ENCODE measurements at places on chromosomes 4 and X.

DNA sequence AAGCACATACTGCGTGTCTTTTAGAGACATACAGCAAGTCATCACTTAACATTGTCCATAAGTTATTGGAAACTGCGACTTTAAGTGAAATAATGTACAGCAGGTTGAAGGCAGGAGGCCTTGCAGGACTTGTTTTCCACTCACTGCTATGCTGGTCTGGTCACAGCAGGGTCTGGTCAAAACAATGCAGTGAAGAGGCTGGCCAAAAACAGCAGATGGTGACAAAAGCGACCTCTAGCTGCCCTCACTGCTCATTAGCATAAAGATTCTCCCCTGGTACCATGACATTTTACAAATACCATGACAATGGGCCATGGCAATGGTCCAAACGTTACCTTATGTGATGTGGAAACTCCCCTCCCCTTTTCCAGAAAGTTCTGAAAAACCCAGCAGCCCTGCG lies 1283.6 kb downstream of the FSTL5 start:
- peak; percentile 12 for ATAC-seq

- no peak for ATAC-seq
Observed at GRCh38 chrX:16577483-16578029, 72.4 kb upstream of the S100G start.

GRCh38 chr4:174069848-174070330 lies 213.6 kb downstream of the FBXO8 start:
- ATAC-seq, result no peak

DNA sequence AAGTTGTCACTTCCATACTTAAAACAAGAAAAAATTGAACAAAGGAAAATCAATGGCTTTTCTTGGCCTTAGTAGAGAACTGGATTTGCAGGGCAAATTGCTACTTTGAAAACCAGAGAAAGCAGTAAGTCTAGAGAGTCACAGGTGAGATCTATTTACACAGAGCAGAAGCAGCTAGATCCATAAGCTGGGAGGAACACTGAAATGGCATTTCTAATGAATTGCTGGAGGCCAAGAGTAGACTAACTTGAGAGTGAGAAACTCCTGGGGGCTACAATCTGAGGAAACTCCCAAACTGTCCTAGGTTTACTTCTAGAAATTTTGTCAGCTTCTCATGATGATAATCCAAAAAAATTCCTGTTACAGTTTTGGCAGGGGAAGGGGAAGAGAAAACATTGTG lies 133.3 kb downstream of the SPCS3 start:
- ATAC-seq, result no peak

GRCh38 chr4:122783301-122784215 lies 43.1 kb upstream of the FGF2 start:
- no peak for ATAC-seq

GRCh38 chr4:169225058-169225751 lies 45.6 kb downstream of the SH3RF1 start:
- ATAC-seq, result peak; percentile 64

- no peak for ATAC-seq
Observed at GRCh38 chr4:132101526-132101925, 1047.6 kb upstream of the PCDH10 start.

DNA sequence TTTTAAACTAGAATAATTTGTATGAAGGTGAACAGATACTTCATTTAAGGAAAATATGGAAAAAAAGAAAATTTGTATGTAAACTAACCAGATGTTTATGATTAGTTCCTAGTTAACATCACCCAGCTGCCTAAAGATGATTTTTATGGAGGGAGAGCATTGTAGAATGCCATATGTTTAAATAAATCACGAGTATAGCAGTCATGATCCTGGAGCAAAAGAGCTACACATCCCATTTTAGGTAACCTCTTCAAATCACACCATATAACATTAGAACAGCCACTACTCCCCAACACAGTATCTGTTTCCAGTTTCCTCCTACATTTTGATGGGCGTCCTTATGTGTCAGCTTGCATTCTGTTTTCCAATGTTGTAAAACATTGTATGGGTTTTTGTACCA lies 571.9 kb upstream of the FAM241A start:
- ATAC-seq, result no peak

GRCh38 chr4:153045111-153045982 lies 109.2 kb downstream of the FHDC1 start:
- ATAC-seq, result peak; percentile 89

DNA sequence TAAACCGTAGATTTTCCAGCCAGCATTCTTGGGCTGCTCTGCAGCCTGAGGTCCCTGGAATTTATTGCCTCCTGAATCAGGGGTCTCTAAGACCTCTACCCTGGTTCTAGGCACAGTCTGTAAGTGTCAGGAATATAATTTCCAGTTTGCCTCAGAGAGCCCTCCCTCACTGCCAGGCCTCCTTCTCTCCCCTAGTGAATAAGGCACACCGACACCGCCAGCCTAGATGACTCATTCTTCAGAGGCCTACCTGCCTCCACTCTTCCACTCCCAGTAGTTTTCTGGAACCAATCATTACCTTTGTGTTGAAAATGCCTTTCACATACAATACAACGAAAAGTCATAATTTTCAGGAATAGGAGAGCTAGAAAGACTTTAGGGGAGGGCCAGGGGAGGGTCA lies 50.3 kb upstream of the ARHGEF9 start:
- ATAC-seq, result no peak

DNA sequence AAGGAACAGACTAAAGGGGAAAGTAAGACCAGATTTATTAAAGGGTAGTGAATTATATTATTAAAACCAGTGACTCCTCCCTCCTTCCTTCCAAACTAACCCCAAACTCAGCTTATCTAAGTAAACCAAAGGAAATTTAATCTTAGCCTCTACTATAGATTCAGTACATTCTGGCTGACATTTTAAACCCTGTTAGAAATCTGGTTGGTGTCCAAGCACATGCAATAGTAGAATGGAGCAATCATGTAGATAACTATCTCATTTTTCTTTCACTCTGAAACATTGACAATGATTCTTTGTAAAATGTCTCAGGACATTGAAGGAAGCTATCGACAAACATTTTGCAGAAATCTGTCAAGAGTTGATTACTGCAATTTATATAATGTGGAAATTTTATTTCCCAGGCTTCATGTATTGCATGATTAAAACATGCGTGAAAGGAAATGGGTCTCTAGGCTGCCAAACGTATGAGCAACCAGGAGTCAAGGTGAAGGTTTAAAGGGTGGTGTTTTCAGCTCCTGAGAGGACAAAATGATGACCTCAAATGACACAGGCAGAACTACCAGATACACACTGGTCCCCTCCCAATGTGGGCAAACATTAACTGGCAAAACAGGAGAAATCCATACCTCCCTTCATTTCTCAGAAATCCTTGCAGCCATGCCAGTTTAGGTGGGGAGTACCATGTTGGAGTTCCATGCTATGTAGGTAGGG lies 58.2 kb upstream of the RBM47 start:
- no peak for ATAC-seq

GRCh38 chr4:86249074-86249473 lies 110.8 kb downstream of the MAPK10 start:
- ATAC-seq, result no peak

DNA sequence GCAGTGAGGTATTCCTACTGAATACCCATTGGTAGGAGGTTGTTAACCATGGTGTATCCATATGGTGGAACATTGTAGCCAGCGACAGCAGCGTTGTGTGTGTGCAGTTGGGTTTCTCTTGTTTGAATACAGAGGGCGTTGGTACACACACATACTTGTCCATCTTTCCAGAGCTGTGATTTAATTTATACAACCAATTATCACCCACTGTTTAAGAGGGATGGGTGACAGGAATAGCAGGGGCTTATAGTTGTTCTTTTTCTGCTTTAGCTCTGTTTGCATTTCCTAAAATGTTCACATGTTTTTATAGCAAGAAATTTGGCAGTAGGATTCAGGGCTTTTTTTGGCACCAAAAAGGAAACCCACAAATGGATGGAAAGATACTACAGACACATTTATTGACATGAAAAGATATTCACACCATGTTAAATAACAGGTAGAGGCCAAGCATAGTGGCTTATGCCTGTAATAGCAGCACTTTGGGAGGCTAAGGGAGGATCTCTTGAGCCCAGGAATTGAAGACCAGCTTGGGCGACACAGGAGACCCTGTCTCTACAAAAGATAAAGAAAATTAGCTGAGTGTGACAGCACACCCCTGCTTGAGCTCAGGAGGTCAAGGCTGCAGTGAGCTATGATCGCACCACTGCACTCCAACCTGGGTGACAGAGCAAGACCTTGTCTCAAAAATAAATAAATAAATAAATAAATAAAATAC lies 60.6 kb downstream of the TNIP2 start:
- no peak for ATAC-seq

GRCh38 chrX:8141896-8142295 lies 29.2 kb downstream of the VCX2 start:
- ATAC-seq, result no peak

GRCh38 chr4:102761296-102761701 lies 531 bp upstream of the MANBA start:
- ATAC-seq, result no peak

DNA sequence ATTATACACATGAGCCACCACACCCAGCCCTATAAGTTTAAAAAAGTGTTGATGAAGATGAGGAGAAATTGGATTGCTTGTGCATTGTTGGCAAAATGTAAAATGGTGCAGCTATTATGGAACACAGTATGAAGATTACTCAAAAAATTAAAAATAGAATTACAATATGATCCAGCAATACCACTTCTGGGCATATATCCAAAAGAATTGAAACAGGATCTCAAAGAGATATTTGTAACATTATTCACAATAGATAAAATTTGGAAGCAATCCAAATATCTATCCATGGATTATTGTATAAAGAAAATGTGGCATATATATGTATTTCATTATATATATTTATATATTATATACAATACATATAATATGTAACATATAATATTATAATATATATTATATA lies 515.6 kb upstream of the GNPDA2 start:
- no peak for ATAC-seq

DNA sequence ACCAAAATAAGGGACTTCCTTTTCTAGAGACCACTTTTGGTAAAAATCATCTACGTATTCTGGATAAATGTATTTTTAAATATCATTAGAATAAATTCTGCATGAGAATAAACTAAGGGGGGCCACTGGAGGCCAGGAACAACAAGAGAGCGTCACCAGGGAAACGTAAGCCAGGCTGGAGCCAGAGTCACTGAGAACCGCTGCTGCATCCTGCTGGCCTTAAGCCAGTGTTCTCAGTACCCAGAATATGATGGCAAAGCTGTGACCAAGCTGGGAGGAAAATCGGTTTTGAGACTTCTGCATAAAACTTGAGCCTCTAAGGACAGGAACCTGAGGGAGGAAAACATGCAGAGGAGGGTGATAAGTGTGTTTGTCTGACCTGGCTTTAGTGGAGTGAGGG lies 63.0 kb upstream of the FAM9A start:
- no peak for ATAC-seq

DNA sequence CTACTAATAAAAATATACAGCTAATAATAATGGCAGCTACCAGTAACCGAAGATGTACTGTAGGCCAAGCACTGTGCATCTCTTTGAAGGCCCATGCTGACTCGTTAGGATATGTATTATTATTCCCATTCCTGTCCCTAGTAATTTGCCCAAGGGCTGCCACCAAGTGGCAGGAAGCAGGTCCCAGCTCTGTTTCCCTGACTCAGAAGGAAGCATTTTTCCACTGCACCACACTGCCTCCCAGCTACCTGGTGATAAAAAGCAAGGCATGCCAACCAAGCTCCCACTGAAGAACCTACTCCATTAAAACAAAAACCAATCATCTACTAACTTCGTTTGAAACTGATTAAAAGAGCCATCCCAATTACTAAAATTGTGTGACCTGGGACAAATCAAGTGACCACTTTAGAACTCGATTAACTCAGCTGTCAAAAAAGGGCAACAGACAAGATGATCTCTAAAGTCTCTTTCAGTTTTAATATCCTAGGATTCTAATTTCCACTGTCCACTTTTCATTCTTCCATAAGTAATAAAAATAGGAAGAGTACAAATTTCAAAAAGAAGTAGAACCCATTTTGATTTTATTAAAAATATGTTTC lies 24.3 kb upstream of the PGM2 start:
- no peak for ATAC-seq

- ATAC-seq, result no peak
Observed at GRCh38 chr4:144366425-144366824, 225.9 kb upstream of the GYPA start.

- no peak for ATAC-seq
Observed at GRCh38 chr4:82898322-82899243, 2.0 kb upstream of the THAP9 start.

GRCh38 chr4:14787894-14788293 lies 214.4 kb upstream of the CPEB2 start:
- ATAC-seq, result no peak

DNA sequence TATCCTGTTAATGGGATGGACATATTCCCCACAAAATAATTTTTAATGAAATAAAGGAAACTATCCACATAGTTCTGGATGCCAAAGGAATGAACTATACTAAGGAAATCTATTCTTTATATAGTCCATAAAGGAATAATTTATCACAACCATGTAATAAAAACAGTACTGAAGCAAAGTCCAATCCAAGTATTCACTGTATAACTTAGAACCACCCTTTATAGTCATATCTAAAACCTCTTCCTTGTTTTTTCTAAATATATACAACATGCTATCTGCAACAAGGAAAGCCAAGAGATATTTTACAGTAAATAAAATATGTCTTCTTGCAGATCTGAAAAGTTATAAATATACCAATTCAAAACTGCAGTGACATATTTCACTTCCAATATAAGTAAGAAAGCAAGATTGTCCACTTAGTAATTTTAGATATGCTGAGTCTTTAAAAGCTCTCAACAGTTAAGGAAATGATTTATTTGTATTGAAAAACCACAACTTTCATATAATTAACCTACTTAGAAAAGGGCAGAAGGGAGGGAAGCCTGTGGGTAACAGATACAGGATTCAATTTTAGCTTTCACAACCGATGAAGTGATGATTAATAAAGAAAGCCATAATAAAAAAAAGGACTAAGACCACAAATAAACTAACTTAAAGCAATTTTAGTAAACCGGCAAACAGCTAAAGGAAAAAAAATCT lies 8.0 kb downstream of the NR3C2 start:
- no peak for ATAC-seq

- ATAC-seq, result no peak
Observed at GRCh38 chr4:110364911-110365520, 110.9 kb upstream of the ENPEP start.

DNA sequence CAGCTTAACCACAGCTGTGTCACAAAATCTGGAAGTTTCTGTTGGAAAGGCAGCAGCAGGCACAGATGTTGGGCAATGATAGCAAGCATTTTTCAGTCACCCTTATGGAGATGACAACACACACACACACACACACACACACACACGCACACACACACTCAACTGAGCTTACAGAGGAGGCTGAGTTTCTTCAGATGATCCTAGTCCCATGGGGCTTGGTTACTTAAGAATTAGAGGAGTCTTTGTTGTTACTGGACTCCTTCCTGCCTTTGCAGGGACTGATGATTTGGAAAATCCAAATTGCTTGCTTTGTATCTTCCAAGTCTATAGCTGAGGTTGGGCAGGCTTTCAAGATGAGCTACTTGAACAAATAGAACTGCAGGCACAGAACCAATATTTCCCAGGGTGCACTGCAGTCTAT lies 740.1 kb upstream of the PITX2 start:
- ATAC-seq, result no peak

- peak; percentile 51 for ATAC-seq
Observed at GRCh38 chrX:132022198-132022966, 720 bp upstream of the STK26 start.

- ATAC-seq, result no peak
Observed at GRCh38 chr4:169346840-169347239, 76.1 kb upstream of the SH3RF1 start.

Measured in stimulated activated memory B cell treated with anti-CD40 and anti-IgM and Interleukin-4, amounts not matched to agents 10 μg/mL and 1 μg/mL and 100 μg/mL, for 72 hours (primary cell).